ENCODE measurements at places on chromosomes 11 and 22.

- DNase-seq: no peak
Observed at GRCh38 chr11:113907152-113907551, 2.6 kb downstream of the HTR3B start.

- DNase-seq: no peak
Observed at GRCh38 chr11:49995565-49995964, 13.2 kb upstream of the OR4C12 start.

GRCh38 chr11:84381666-84382065, 1095.5 kb upstream of the CCDC90B start:
- no peak for DNase-seq

GRCh38 chr11:93529707-93530467, 13.3 kb downstream of the SMCO4 start:
- peak; percentile 32 for DNase-seq

DNA sequence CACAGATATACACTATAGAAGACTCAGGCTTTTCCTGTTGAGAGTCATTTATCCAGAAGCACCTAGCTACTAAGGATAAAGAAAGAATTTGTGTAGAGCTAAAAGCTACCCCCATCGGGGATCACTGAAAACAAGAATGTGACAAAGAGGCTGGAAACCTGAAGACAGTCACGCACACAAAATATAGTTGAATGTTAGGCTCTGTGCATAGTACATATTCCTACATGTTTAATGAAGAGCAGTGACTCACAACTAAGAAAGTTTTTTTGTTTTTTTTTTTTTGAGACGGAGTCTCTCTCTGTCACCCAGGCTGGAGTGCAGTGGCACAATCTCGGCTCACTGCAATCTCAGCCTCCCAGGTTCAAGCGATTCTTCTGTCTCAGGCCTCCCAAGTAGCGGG, 8.4 kb downstream of the OR10V1 start:
- DNase-seq: no peak
